NCI-H82 (cell line): ENCODE measurements at places on chromosomes 11 and 22.
A peak's percentile ranks its signal among the peaks of the same experiment; 100 is the strongest.

DNA sequence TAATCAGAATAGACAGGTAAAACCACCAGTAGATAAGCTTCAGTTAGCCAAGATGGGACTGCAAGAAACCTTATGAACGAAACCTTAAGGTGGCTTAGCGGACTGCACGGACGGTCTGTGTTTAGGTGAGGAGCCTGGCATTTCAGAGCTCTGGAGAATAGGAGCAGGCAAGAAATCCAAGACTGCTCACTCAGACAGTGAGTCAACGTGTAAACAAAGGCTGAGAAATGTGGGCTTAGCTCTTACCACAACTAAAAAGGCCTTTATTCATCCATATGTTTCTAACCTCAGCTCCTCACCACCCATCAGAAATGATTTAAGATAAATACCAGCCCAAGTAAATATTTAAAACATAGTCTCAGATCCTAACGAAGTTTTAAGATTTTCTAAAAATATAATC is 657.7 kb downstream of the OPCML start:
- DNase-seq: no peak

DNA sequence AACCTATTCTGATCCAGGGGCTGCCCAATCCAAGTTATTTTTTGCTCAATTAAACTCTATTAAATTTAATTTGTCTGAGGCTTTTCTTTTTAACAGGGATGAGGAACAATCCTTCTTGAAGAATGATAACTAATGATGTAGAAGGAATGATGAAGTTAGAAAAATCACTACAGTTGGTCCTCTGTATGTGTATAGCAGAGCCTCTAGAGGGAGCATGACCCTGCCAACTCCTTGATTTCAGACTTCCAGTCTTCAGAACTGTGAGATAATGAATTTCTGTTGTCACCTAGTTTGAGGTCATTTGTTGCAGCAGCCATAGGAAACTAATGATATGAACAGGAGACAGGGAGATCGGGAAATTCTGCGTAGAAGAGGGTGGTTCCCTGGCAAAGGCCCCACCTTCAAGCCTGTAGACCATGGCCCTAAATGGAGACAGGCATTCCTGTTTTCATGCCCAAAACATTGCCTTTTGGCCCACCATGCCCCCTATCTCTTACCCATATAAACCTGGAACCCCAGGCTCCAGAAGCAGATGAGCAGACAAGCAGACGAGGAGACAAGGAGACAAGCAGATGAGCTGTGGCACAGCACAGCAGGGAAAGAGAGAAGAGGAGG is 7.7 kb upstream of the QSER1 start:
- peak; percentile 5 for DNase-seq

DNA sequence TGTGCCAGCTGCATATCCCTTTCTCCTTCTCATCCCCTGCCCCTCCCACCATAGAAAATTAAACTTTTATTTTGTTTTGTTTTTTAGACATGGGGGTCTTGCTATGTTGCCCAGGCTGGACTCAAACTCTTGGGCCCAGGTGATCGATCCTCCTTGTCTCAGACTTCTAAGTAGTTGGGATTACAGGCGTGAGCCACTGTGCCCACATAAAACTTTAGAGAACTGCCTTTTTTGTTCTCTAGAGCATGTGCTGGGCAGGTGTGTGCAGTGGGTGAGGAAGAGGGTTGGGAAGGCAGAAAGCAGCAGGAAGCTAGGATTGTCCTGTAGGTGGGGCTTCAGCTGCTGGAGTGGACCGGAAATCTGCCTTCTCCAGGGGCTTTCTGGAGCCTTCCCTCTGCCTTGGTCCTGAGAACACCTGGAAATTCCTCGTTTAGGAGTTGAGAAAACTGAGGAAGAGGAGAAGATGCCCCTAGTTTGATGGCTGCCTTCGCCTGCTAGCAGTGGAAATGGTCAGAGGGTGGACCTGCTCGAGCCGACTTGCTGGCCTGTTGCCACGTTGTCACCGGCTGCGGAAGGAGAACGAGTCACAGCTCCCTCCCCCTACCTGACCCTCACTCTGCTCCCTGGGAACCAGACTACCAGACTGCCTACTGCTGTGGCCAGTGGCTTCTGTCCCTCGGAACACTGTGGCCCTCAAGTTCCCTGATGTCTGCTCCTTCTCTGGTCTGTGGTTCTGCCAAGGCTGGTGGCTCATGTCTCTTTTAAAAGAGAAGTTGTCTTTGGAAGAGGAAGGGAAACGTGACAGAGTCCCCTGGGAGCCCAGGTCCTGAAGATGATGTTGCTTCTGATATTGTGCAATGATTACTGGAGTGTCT is 4.0 kb downstream of the ST14 start:
- peak; percentile 3 for DNase-seq

- DNase-seq: no peak
Observed at GRCh38 chr11:92152245-92152644, 72.4 kb upstream of the FAT3 start.

GRCh38 chr22:35411102-35411501 is 11.2 kb downstream of the MCM5 start:
- no peak for DNase-seq

DNA sequence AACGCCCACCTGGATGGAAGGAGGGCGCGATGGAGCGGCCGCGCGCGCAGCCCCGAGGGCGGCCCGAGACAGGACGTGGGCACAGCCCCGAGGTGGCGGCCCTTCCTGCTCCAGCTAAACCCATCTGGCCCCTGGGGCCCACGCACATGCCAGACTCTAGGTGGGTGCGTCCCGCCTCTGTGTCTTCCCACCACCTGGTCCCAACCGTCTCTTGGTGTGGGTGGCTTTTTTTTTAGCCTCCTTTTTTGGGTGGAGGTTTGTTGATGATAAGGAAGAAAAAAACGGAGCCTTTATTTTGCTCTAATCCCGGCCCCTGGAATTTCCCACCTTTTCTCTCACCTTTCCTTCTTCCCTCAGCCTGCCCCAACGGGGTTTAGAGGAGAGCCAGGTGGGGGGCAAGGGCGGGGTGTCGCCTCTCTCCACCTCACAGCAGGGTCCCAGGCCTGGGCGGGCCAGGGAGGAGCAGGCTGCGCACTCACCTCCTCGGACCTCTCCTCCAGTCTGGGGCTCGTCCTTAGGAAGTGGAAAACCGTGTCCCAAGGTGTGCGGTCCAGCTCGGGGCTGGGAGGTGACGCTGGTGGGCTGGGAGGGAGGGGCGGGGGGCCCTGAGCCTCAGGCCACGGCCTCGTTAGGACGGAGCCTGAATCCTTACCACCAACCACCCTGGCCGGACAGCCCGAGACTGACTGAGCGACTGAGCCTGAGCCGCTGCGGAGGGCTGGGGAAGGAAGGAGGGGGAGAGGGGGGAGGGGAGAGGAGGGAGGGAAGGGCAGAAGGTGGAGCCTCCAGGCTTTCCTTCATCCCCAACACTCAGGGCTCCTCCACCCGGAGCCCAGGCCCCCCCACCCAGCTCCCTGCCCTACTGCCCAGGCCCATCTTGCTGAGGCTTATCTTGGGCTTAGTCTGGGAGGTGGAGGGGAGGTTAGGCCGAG is at the start of gene SOX10:
TSS of gene SOX10 (minus strand) at position 696 of the 932 bp plus-strand sequence. CDS start 771 bp downstream, outside the sequence.
- peak; percentile 3 for DNase-seq

- DNase-seq: no peak
Observed at GRCh38 chr11:103887001-103887658, 149.3 kb upstream of the DDI1 start.

GRCh38 chr22:32811788-32812545 is 10.5 kb downstream of the TIMP3 start:
- no peak for DNase-seq

- DNase-seq: no peak
Observed at GRCh38 chr11:95451261-95451660, 220.3 kb upstream of the SESN3 start.
